Stimulated activated CD4-positive, alpha-beta T cell treated with anti-CD3 and anti-CD28 coated beads, Interleukin-12 subunit alpha, Interleukin-12 subunit beta, amount 100 ng/mL, for 24 hours (primary cell): ENCODE measurements at places on chromosomes 16 and 17.

DNA sequence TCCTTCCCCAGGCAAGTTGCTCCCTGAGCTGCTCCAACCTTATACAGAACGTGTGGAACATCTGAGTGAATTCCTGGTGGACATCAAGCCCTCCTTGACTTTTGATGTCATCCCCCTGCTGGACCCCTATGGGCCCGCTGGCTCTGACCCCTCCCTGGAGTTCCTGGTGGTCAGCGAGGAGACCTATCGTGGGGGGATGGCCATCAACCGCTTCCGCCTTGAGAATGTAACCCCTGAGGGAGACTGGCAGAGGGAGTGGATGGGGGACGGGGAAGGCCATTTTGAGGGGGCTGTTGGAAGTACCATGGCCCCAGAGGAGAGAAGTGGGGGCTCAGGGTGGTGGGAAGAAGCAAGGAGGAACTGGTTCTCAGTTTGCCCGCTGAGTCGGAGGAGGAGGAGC is 2.0 kb downstream of the COASY start:
- DNase-seq, result no peak

DNA sequence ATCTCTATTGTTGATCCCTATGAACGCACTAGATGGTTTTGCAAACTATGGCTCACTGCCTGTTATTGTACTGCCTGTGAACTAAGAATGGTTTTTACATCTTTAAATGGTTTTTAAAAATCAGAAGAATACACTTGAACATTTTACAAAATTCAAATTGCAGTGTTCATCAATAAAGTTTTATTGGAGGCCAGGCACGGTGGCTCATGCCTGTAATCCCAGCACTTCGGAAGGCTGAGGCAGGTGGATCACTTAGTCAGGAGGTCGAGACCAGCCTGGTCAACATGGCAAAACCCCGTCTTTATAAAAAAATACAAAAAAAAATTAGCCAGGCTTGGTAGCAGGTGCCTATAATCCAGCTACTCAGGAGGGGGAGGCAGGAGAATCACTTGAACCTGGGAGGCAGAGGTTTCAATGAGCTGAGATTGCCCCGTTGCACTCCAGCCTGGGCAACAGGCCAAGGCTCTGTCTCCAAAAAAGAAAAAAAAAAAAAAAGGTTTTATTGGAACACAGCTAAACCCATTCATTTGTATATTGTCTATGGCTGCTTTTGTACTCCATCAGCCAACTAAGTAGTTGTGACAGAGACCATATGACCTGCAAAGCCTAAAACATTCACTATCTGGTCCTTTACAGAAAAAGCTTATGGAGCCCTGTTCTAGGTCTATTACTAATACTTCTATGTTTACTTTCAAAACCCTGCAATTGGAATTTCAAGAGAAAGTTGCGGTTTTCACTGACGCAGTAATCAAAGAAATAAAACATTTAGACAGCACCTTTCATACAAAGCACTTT is 18.9 kb downstream of the IKZF3 start:
- DNase-seq, result no peak

DNA sequence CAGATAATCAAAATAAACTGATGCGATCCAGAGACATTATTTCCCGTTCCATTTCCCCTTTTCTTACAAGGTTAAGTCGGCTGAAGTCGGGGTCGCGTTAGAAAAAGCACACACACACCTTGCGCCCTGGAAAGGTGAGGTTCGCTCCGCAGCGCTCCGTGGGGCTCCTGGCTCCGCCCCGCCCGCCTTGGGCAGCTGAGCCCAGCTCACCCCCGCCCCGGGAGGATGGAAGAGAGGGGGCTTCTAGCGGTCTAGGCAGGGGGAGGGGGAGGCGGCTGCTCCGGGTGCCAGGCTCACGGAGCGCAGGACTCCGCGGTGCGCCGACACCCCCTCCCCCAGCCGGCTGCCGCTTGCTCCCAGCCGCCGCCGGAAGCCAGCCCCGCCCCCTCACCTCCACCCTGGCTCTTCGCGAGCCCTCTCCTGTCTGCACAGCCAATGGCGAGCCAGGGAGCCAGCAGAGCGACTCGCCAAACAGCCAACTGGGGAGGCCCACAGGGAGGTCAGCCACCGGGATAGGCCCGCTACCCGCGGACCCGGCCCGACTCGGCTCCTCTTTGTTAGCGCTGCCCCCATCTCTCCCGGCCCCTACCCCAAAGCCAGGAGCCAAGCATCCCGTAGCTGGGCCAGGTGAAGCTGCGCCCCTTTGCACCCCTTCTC is 30.4 kb downstream of the FAM222B start:
- peak; percentile 97 for DNase-seq

DNA sequence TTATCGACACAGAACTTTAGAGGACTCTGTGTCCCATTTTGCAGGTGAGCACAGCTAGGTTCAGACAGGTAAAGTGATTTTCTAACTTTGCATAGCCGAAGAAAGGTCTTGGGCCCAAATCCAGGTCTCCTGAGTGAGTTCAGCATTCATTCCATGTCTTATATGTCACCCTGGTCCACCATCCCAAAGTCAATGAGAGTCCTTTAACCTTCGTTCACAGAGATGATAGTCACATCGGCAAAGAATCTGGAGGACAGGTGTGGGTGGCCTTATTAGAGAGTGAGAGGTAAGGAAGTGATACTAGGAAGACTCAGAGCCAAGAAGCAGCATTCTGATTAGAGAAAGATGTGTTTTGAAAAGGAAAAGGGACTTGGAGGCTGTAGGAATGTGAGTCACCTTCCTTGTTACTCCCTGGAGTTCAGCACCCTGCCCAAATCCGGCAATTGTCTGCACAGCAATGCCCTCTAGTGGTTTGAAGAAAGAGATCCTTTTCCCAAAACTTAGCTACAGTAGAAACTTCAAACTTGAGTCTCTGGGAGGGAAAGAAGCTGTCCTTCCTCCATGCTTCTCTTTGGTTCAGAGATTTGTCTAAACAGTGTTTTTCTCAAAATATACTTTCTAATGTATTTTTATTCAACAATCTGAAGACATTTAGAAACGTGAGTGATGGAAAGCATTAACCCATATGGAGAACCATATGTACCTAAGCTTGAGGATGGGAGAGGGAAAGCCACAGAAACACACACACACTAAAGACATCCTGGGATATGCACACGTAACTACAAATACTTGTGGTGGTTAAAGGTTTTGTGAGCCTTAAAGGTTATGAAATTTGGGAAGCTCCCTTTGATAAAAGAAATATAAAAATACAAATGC is 96.4 kb upstream of the SHISA6 start:
- DNase-seq, result no peak
